ENCODE measurements at places on chromosomes 11 and 22.

DNA sequence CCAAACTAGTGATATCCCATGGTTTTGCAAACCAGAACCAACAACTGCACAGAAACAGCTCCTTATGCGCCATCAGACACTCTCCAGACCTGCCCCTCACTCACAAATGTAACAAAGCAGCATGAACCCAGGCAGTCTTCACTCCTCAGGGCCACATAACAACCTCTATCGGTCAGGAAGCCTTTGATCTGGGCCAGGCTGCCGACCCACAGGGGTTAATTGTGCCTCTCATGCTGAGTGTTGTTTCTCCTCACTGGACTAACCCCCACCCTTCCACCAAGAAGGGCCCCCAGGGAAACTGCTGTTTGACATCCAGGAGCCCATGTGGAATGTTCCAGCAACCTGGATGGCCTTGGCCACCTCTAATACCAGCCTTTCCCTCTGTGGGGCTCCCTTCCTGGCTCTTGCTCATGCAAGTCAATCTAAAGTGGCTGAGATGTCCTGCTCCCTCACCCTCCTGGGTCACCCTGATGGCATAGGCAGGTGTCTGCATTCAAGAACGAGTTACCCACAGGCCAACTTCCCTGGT is 7.9 kb upstream of the RGL4 start:
- no peak overlapping the region for H3K27ac ChIP-seq
- no peaks in the 10 kb centered on the region for H3K27me3 ChIP-seq
- no peak overlapping the region for H3K4me3 ChIP-seq
- peaks cover 10% of the 10 kb centered on the region for H3K4me1 ChIP-seq
- H3K36me3 ChIP-seq: peaks cover 10% of the 10 kb centered on the region

DNA sequence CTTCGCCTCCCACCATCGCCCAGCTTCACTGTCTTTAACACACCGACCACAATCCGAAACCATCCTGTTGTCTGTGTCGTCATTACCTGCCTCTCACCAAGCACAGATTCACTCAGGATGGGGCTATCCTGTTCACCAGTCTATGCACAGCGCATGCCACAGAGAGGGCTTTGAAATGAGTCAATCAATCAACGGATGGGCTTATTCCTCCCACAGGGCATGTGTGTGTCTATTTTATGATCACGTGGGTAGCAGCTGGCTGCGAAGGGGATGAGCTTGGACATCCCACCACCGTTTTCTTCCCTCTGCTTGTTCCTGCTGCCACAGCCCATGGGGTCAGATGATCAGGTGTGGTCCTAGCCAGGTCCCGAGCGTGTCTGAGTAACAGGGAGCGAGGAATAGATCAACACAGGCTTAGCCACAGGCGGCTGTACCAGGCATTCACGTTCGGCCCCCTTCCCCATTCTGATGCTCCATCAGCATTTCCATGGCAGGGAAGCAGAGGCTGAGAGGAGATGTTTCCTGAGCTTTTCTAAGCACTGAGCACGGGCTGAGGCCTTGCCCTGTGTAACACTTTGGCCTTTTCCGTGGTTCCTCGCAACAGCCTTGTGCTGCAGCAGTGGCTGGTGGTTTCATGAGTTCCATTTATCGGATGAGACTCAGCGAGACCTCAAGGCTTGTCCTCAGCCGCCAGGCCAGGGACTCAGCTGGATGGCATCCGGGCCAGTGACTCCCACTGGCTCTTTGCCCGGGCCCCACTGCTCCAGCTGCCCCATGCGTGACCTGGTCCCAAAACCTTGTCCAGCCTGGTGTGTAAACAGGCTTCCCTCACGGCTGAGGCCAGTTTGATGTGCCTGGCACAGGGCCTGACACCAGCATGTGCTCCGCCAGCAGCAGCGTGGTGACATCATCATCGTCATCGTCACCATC is 48.1 kb upstream of the FGF3 start:
- peaks cover 24% of the 10 kb centered on the region for H3K27me3 ChIP-seq
- no peak overlapping the region for H3K27ac ChIP-seq
- no peak overlapping the region for H3K4me3 ChIP-seq
- peaks cover 12% of the 10 kb centered on the region for H3K36me3 ChIP-seq

DNA sequence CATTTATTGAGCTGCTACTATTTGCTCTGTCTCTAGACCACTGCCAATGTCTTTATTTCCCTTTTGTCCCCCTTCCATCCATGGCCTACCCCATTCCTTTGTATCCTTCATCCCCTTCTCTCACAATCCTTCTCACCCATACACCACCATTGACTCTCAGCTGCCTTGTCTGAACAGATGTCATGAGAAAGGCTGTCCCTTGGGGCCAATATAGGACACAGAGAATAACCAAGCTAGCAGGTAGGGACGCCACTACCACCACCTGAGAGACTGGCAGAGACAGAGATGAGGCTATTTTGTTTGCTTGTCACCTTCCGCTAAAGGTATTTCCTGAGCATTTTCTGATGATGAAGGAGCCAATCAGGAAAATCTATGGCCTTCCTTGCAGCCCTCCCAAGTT is 138.9 kb downstream of the CD44 start:
- no peak for DNase-seq
- no peak overlapping the region for H3K27ac ChIP-seq
- H3K4me3 ChIP-seq: no peak overlapping the region
- H3K27me3 ChIP-seq: no peaks in the 10 kb centered on the region
- peaks cover 7% of the 10 kb centered on the region for H3K36me3 ChIP-seq
- H3K4me1 ChIP-seq: peaks cover 31% of the 10 kb centered on the region

DNA sequence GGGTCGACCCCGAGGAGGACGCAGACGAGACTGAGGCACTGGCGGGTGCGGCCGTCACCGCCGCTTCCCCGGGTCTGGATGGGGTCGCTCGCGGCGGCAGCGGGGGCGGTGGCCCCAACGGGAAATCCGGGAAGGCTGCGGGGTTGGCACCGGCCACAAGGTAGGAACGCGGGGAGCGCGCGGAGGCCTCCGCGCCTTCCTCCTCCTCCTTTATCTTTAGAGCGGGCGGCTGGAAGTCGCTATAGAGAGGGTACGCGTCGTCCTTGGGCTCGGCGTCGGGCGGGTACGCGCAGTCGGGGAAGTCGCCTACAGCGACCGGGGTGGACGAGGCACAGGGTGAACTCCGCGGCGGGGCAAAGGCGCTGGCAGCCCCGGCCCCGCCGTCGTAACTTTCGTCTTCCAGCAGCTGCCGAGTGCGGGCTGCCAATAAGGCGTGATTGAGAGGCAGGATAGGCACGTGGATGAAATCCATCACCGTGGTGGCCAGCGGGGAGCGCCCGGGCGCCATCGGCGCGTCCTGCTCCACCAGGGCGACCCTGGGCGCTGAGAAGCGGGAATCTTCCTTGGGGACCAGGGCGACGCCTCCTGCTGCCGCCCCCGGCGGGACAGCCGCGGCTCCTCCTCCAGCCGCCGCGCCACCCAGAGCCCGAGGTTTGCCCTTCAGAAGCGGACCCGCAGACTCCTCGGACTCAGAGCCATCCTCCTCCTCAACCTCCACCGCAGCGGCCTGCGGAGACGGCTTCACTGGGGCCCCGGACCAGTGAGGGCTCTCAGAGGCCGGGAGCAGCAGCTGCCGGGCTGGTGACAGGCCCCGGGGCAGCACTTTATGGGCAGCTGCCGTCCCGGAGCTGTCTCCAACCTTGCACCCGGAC is 1.7 kb downstream of the PGR start:
- no peaks in the 10 kb centered on the region for H3K36me3 ChIP-seq
- H3K27me3 ChIP-seq: peaks cover 11% of the 10 kb centered on the region
- peak overlapping the region; percentile 49 for H3K4me3 ChIP-seq
- no peaks in the 10 kb centered on the region for H3K4me1 ChIP-seq
- H3K27ac ChIP-seq: no peak overlapping the region

DNA sequence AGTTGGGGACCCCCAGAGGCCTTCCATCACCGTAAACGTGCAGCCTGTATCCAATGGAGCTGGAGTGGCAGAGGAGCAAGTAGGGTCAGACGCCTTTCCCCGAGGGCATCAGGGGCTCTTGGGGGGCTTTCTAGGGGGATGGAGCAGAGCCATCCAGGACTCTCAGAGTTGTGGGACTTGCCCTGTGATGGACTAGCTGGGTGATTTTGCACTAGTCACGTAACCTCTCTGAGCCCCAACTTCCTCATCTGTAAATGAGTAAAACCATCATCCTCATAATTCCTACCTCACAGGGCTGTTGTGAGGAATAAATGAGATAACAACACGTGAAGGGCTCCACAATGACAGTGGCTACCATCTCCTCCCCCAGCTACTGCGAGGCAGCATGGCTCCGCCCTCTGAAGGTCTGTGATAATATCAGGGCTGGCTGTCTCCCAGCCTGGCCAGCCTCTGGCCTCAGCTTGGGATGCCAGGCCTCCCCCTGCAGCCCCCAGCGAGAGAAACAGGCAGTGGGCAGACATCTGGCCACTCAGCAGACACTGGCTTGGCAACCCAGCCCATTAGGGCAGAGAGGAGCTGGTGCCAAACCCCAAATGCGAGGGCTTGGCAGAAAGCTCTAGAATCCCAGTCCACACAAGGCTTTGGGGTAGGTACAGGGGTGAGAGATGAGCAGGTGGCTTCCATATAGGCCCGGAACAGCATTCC is 6.7 kb downstream of the USP2 start:
- H3K4me3 ChIP-seq: no peak overlapping the region
- no peaks in the 10 kb centered on the region for H3K27me3 ChIP-seq
- no peaks in the 10 kb centered on the region for H3K36me3 ChIP-seq
- H3K27ac ChIP-seq: no peak overlapping the region
- DNase-seq: no peak

DNA sequence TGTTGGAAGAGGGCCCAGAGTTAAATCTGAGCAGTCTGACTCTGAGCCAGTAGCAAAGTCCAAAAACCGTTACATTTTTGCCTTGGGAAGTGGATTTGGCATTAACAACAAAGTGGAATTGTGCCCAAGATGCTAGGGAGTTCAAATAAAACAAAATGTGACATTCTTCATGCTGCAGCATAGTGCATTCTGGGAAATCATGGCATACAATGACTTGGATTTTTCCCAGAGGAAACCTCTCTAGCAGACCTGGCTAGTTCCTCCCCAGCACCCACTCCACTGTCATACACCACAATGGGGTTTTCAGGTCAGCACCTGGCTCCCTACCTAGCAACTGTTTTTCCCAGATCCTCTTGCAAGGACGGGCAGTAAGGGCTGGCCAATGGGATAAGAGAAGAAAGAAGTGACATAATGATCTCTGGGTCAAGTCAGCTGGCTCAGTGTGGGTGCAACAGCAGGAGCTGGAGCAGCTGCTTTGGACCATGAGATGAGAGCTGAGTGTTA is 24.8 kb upstream of the CYB5R3 start:
- no peaks in the 10 kb centered on the region for H3K27me3 ChIP-seq
- peaks cover 5% of the 10 kb centered on the region for H3K4me1 ChIP-seq
- no peak overlapping the region for H3K4me3 ChIP-seq
- no peaks in the 10 kb centered on the region for H3K36me3 ChIP-seq
- H3K27ac ChIP-seq: no peak overlapping the region

GRCh38 chr11:34644669-34645406 is 23.9 kb downstream of the EHF start:
- no peak for DNase-seq
- peaks cover 95% of the 10 kb centered on the region for H3K36me3 ChIP-seq
- peak overlapping the region; percentile 71 for H3K4me3 ChIP-seq

DNA sequence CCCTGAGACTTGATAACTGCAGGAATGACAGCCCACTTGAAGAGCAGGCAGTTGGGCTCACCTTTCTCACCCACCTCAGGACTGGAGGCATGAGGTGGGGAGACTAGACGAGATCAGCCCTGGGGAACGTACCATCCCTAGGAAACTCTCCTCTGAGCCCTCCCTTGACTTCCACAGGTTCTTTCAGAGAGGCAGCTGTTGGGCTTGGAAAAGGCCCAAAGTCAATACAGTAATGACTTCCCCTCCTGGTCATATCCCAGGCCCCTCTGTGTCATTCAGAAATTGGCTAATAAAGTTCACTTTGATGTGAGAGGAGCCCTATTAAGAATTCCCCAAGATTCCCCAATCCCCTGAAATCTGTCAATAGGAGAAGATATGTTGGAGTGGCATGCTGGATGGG is 5.8 kb upstream of the NECTIN1 start:
- no peak overlapping the region for H3K4me3 ChIP-seq
- DNase-seq: no peak
- H3K36me3 ChIP-seq: peaks cover 3% of the 10 kb centered on the region
- no peak overlapping the region for H3K27ac ChIP-seq
- H3K4me1 ChIP-seq: no peaks in the 10 kb centered on the region

GRCh38 chr11:85974122-85974521 is 94.8 kb downstream of the PICALM start:
- no peaks in the 10 kb centered on the region for H3K27me3 ChIP-seq
- no peak for DNase-seq
- H3K27ac ChIP-seq: no peak overlapping the region
- H3K36me3 ChIP-seq: peaks cover 35% of the 10 kb centered on the region
- no peaks in the 10 kb centered on the region for H3K4me1 ChIP-seq
- no peak overlapping the region for H3K4me3 ChIP-seq

DNA sequence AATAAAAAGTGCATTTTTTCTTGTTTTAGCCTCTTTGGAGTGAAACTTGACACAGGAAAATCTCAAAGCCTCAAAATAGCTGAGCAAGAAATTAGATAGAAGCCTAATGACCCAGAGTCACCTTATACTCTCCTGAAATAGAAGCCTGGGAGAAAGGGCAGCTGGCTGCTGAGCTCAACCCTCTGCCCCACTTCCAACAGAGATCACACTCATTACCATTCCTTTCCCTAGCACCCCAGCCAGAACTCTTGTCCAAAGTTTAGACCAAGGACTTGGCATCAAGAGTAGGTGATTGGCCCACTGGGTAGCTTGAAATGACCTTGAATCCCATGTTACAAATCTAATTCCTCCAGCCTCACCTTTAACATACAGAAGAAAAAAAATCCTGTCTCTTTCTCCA is 62.7 kb upstream of the AMOTL1 start:
- H3K36me3 ChIP-seq: no peaks in the 10 kb centered on the region
- no peak overlapping the region for H3K27ac ChIP-seq
- H3K4me1 ChIP-seq: peaks cover 17% of the 10 kb centered on the region
- DNase-seq: no peak
- no peak overlapping the region for H3K4me3 ChIP-seq

- peak; percentile 92 for DNase-seq
- H3K4me1 ChIP-seq: peaks cover 15% of the 10 kb centered on the region
- H3K27me3 ChIP-seq: no peaks in the 10 kb centered on the region
- peak overlapping the region; percentile 73 for H3K27ac ChIP-seq
- H3K4me3 ChIP-seq: peak overlapping the region; percentile 12
Observed at GRCh38 chr11:2933375-2934020, 4.3 kb upstream of the PHLDA2 start.

DNA sequence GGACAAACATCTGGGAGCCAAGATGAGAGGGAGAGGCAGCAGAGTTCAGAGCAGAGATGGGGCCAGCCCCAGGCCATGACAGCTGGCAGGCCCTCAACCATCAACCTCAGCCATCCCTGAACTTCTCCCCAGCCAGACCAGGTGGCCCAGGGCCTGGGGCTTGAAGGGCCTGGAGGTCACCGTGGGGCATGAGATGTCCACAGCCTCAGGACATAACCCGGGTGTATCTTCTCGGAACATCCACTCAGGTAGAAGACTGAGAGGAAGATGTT is 12.4 kb upstream of the SLC39A13 start:
- no peaks in the 10 kb centered on the region for H3K36me3 ChIP-seq
- no peaks in the 10 kb centered on the region for H3K4me1 ChIP-seq
- H3K27ac ChIP-seq: no peak overlapping the region
- H3K4me3 ChIP-seq: no peak overlapping the region

All from Calu3 (cell line).